Pancreas (tissue), 10 donors: ENCODE measurements at places on chromosomes 5 and 9. TPM values are rescaled to one million over a fixed set of nuclear protein-coding genes. Genes with fewer than 3 reads are reported as not detected.

TRIP13 gene
- 0.31 TPM for total RNA-seq

SV2C gene
- 0.08 TPM for total RNA-seq

ANKRD18A gene
- 7.0 TPM for total RNA-seq

DNA sequence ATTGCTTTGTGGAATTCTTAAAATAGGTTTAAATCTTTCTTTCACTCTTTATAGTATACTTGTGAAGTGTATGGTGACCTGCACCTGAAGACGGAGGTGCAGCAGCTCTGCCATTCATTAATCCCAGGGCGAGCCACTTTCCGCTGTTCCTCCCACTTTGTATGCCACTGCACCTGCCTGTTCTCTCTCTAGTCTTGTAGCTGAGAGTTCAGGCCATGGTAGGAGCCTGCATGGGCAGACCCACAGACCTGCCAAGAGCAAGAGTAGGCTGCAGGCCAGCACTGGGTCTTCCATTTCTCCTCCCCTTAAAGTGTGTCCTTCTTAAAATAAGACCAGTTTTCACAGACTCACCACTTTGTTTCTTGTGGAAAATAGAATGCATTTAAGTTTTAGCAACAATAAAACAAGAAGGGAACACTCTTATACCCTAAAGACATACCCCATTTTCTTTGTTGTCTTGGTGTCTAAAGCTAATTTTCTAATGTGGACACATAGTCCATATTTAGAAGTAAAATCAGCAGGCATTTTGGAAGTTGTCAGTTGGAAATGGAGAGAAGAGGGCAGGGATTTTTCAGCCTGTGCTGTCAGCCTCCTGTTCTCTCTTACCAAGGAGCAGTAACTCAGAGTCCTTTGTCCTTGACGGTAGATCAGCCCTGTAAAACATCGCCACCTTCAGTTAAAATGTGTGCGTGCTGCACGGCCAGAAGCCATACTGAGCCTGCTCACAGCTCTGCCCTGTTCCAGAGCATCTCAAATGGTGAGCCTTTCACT is 103.2 kb downstream of the SNCAIP start:
- DNase-seq, result peak; percentile 54

GRCh38 chr5:102290004-102290403 is 6.1 kb downstream of the SLCO4C1 start:
- no peak for DNase-seq

- no peak for DNase-seq
These were observed 42.9 kb downstream of the BNIP1 start for GRCh38 chr5:173187054-173187743.

GRCh38 chr9:127263237-127263636 is 1.3 kb upstream of the GARNL3 start:
- no peak for DNase-seq

- no peak for DNase-seq
These were observed 30.6 kb downstream of the CLINT1 start for GRCh38 chr5:157828105-157828943.

DNA sequence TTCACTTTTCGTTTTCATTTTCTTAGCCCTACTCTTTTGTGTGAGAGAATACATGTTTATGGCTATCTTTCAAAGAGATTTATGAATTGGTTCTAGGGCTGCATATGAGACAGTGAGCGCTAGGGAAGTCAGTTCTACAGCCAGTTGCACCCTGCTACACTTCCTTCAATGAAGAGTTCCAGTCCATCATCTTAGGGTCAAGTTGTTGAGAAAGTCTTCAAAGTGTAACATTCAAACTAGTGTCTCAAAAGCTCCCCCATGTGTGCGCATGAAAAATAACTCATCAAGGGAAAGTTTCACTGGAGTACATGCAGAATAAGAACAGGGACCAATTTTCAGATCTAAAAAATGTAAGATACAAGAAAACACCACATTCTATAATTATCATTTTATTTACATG is 317.2 kb downstream of the DEPDC1B start:
- DNase-seq, result no peak

DNA sequence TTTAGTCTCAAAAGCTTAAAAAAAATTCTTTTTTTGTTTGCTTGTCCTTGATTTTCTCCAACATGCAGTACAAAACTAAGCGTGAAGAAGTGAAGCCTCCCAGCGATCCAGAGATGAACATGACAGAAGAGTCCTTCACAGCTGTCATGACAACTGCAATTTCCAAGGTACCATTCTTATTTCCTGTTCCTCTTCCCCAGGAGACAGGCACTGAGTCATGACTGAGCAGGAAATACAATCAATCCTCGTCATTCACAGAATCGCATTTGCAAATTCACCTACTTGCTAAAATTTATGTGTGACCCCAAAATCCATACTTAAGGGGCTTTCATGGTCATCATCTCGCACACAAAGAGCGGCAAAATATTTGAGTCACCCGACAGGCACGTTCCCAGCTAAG is 77.3 kb downstream of the SLC1A1 start:
- no peak for DNase-seq
